NCI-H345 (cell line): ENCODE measurements at places on chromosomes 11 and 22.

DNA sequence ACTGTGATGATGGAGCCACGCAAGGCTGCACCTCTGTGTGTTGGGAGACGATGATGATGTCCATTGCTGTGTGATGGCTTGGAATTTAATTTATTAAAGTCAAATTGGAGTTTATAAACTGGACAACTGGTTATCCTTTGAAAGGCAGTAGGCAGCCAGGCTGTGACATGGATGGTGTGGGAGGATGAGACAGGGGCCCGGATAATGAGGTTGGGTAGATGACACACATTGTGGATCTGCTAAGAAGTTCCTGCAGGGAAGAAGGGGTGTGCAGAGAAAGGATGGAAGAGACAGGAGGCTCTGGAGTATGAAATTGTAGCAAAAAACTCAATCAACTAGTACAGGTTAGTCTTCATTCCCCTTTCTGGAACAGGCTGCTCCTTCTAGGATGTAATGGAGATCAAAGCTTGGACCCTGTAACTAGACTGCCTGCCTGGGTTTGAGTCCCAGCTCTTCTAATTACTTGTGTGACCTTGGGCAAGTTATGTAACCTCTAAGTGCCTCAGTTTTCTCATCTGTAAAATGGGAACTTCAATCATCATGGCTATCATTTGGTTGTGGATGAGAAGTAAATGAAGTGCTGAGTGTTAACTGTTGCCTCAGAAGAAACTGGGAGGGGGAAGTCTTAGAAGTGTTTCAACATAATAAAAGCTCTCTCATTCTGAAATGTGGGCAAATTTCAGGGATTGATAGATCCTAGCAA lies 4.2 kb upstream of the HINFP start:
- DNase-seq: no peak

- no peak for DNase-seq
Observed at GRCh38 chr11:62721994-62722393, 5.3 kb downstream of the HNRNPUL2 start.

- no peak for DNase-seq
Observed at GRCh38 chr11:34198523-34198922, 93.1 kb downstream of the NAT10 start.

DNA sequence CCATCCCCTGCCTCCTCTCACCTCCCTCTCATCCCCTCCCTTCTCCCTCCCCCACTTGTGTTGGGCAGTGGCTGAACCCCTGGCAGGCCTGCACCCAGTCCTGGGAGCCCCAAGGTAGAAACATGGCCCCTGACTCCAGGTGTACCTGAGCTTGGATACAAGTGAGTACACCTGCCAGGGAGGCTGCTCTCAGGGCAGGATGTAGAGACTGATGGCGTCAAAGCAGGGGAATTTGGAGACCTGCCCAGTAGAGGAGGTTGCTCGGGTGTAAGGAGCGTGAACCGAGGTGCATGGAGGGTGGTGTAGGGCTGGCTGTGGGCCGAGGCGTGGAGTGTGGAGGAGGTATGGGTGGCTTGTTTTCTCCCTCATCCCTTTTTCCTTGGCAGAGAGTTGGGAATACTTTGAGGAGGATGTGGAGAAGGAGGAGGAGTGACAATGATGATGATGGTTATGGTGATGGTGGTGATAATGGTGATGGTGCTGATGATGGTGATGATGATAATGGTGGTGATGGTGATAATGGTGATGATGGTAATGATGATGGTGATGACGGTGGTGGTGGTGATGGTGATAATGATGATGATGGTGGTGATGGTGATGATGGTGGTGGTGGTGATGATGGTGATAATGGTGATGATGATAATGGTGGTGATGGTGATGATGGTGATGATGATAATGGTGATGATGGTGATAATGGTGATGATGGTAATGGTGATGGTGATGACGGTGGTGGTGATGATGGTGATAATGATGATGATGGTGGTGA lies 12.3 kb downstream of the MRGPRG start:
- no peak for DNase-seq

GRCh38 chr11:44270403-44271273 lies 39.3 kb downstream of the ALX4 start:
- no peak for DNase-seq

- DNase-seq: peak; percentile 36
Observed at GRCh38 chr11:78851878-78852586, 277.4 kb upstream of the NARS2 start.

DNA sequence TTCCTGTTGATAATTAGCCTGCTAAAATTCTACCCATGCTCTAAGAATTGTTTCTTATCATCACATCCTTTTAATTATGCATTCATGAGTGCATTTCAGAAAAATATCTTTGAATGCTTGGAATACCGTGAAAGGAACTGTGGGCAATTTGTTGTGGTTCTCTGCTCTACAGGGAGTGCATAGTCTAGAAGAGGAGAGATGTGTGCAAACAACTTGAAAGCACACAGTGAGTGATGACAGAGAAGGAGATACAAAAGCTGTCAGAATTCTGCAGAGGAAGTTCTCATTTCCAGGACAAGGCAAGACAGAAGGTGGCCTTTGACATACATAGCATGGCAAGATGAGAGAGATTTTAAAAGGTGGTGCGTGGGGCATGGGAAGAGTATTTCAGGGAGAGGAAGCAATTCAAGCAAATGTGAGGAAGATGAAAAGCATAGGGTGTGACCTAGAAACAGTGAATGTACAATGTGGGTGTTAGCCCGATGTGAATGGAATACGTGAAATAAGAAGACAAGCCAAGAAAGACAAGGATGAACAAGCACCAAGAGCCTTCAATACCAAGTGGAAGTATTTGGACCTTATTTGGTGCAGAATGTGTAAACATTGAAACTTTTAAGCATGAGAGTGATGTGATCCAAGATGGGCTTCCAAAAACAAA lies 5.0 kb downstream of the MMP8 start:
- DNase-seq: no peak

DNA sequence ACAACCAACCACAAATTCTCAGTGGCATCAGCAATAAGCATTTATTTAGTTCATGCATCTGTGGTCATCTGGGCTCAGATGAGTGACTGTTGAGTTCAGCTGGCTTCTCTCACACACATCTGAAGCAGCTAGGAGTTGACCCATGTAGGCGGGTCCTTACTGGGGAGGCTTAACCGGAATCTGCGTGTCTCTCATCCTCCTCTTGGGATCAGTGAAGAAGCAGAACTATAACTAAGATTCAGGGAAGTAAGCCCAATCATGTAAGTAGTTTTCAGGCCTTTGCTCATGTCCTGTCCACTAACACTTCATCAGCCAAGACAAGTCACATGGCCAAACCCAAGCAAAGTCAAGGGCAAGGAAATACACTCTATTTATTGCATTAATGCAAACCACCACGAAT lies 236.2 kb downstream of the C11orf87 start:
- DNase-seq: no peak

DNA sequence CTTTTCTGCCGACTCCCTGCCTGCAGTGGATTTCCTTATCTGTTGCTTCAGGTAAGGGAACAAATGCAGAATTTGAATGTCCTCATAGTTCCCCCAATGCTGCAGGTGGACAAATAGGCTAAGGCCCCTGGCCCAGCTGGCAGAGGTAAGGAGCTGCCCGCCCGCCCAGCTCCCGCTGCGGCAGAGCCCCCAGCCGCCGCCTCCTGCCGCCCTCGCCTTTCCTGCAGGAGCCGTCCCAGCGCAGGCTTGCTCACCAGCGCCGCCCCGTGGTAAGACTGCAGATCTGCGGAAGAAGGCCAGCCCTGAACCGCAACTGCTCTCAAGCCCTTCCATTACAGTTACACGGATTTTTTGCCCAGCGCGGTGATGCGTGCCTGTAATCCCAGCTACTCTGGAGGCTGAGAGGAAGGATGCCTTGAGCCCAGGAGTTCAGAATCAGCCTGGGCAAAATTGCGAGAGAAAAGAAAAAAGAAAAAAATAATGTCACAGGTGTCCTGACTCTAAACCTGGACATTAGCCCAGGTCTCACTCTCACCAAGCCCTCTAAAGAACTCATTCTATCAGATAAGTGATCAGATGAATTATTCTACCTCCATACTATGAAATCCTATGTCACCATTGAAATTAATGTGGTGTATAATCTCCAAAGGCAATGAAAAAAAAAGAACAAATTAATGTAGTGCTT lies 51.2 kb upstream of the EMID1 start:
- DNase-seq: peak; percentile 59

DNA sequence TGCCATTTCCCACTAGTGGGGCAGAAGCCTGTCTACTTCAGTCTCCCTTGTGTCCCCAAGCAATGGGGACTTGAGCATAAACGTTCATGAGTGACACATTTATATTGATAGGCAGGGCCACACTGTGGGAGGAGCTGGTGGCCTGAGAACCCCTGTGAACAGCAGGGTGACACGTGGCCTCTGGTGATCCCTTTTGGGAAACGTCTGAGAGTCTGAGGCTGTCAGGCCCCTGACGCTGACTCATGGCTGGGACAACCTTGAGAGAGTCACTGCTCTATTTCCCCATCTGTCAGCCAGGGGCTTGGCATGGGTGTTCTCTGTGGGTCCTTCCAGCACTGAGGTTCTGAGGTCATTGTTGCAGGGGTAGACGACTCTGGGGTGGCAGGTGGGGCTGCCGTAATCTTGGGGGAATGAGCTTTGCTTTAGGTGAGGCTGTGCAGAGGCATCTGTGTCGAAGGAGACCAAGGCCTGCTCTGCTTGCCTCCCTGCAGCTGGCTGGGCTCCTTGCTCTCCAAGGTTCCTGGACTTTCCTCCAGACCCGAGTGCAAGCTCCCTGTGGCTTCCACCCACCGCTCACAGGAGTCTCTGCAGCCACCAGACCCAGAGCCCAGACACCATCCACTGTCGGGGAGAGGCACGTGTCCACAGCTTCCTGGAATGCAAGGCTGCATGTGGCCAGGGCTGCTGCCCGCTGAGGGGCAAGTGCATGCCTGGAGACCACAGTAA lies 54.7 kb downstream of the SMIM38 start:
- DNase-seq: no peak

GRCh38 chr11:79626135-79627075 lies 185.6 kb upstream of the TENM4 start:
- DNase-seq: no peak

DNA sequence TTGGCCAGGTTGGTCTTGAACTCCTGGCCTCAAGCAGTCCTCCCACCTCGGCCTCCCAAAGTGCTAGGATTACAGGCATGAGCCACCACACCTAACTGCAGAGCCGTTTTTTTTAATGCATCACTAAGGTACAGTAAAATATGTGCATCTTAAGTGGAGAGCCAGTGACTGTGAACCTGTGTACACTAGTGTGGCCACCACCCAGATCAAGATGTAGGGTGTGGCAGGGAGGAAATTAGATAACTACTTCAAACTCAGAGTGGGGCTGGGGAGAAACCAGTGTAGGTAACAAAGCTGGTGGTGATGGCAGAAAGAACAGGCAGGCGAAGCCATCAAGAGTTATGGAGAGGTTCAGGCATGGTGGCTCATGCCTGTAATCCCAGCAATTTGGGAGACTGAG lies 14.4 kb downstream of the SNAP29 start:
- no peak for DNase-seq

- DNase-seq: no peak
Observed at GRCh38 chr22:38775656-38776055, 18.3 kb downstream of the DNAL4 start.

DNA sequence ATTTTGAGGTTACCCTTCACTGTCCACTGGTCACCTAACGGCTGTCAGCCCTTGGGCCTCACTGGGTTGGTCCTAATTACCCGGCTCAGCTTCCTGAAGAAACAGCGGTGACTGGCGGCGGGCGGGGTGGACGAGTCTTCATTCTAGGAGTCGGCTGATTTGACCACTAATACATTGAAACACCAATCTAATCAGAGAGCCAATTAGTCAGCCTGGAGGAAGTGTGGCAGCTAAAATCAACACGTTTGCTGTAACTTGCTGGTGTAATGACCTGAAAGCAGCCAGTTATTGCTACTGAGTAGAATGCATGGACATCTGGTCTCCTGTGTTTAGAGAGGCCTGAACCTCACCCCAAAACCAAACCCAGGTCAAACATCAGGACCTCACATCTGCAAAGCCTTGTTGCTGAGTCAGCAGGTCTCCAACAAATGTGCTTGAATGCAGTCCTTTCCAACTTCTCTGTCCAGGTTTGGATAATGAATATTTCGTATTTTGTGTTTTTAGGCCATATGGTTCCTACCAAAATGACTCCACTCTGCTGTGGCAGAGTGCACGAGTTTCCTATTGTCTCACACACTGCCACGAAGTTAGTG lies 496.4 kb downstream of the BRD1 start:
- DNase-seq: no peak

GRCh38 chr11:112599265-112599664 lies 338.6 kb upstream of the PLET1 start:
- DNase-seq: no peak

GRCh38 chr11:120675171-120675570 lies 163.6 kb downstream of the GRIK4 start:
- DNase-seq: no peak

- no peak for DNase-seq
Observed at GRCh38 chr11:44559207-44559939, 6.1 kb upstream of the CD82 start.

DNA sequence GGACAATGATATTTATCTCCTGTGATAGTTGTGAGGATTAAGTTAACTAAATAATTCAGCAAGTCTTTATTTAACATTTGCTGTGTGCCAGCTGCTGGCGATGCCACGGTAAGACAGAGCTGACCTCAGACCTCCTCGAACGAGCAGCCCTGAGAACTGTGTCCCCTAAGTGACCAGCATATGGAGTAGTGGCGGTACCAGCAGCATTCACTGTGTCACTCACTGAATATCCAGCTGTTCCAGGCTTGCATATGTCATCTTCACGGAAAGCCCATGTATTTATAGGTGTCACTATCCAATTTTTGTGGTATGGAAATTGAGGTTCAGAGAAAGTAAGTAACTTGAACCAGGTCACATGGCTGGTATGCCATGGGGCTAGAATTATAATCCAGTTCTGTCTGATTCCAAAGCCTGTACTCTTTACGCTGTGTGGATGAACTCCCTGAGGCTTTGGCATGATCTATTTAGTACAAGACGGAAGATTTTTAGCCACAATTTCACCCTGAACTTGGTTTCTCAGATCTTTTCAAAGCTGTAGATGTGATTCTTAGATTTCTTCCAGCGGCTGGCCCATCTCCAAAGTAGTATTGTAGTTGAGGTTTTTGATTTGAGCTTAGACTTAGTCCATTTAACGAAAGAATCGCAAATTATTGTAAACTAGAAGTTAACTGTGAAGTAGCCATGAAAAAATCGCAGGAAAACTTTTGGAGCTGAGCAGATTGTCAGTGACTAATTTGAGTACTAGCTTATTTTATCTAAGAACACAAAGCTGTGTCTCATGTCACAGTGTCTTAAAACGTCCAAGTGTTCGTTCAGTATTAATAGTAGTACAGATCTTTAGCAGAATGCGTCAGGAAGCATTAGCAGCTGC lies 49.4 kb upstream of the MYO18B start:
- DNase-seq: no peak

DNA sequence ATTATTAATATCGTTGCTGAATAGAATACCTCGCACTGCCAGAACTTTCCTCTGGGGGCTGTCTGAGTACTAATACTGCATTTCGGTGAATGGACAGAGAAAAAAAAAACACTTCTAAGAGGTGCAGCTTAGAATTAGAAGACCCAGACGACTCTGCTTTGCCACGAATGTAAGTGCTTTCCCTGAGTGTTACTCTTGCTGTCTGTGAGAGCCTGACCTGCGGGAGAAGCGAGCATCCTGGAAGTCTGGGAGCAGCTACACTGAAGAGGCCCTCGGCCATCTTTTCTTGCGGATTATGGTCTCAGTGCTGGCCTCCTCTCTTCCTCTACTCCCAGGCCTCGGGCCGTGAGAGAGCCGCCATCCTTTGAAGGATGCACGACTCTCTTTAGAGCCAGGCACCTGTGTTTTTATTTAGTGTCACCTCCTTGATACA lies 94.9 kb downstream of the SCN3B start:
- DNase-seq: peak; percentile 10
